Stimulated activated CD4-positive, alpha-beta T cell treated with anti-CD3 and anti-CD28 coated beads, Interleukin-4, amount 100 ng/mL, for 48 hours (primary cell): ENCODE measurements at places on chromosomes 1 and 21.
A peak's percentile ranks its signal among the peaks of the same experiment; 100 is the strongest.

DNA sequence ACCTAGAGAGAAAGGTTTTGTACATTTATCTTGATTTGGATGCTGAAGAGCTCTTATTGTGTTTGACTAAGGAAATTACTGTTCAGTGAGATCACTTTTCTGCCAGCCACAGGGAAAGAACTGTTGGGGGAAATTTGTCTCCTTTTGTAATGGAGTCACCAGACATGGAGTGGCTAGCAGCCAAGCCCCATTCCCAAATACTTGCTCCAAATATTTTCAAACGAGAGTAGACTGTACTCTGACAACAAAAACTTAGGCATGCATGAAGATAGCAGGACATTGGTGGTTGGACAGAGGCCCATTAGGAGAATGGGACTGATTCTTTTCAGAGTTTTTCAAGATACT is 21.1 kb downstream of the IPO9 start:
- no peak for DNase-seq

GRCh38 chr1:91546876-91547275 is 46.2 kb downstream of the CDC7 start:
- no peak for DNase-seq

GRCh38 chr1:161351482-161351881 is 16.2 kb downstream of the CFAP126 start:
- DNase-seq = no peak

DNA sequence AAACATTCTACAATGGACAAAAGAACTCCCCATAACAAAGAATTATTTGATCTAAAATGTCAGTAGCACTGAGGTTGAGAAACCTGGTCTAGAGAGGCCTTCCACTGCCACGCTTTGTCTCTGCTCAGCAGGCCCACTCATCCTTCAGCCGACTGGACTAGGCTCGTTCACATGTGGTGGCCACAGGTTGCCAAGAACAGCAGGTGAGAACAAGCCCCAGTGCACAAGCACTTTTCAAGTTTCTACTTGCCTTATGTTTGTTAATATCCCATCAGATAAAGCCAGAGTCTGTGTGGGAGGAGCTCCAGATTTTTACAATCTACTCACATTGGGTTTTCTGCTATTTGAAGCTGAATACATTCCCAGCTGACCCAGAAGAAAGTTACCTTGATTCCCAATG is 9.1 kb upstream of the EFHD2 start:
- no peak for DNase-seq

DNA sequence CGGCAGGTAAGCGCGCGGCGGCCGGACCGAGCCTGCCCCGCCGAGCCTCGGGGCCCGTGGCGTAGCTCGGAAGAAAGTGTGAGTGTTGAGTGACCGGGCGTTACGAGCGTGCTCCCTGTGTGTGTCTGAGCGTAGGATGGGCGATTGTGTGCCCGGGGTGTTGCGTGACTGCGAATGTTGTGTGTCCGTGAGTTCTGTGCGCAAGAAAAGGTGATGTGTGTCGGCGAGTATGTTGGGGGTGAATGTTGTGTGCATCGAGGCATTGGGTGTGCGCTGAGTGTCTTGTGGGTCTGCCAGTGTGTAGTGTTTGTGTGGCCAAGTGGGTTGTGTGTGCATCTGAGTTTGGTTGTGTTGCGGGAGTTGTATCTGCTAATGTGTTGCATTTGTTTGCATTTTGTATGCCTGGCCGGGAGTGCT is 398 bp downstream of the PTPRU start:
- DNase-seq = no peak

- DNase-seq = peak; percentile 11
Observed at GRCh38 chr1:25501235-25502058, 42.0 kb upstream of the LDLRAP1 start.
